NCI-H1694 treated with DMSO at 0.1 percent for 48 hours (cell line): ENCODE measurements at places on chromosomes 11 and 22.

DNA sequence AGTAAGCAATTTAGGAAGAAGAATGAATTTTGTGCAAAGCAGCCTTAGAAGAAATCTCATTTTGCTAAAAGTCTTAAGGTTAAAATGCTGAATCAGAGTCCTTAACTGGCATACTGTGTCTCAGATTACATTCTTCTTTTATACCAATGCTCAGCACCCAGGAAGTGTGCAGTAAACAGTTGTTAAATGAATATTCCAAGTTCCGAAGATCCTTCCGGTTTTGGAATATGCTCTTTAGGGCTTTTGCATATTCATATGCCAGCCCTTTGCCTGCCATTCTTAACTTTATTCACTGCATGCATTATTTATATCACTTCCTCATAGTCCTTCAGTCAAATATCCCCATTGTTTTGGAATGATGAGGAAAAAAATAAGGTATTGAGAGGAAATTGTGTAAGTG is 242.0 kb downstream of the DDX10 start:
- no peak for DNase-seq

GRCh38 chr11:110513846-110514437 is 84.2 kb downstream of the FDX1 start:
- DNase-seq, result no peak

DNA sequence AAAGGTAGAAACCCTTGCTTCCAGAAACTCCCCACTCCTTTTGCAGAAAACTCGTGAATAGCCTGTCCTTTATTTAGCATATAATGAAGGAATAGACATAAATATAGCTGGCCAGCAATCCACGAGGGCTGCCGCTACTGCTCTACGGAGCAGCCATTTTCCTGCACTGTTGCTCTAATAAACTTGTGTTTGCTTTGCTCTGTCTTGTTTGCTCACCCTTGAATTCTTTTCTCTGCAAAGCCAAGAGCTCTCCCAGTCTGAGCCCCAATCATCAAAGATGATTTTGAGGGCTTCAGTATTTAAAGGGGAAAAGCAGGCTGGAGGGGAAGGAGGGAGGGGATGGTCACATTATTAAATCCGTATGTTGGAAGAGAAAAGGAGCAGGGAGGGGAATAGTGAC is 16.6 kb upstream of the CHKA start:
- DNase-seq, result no peak

DNA sequence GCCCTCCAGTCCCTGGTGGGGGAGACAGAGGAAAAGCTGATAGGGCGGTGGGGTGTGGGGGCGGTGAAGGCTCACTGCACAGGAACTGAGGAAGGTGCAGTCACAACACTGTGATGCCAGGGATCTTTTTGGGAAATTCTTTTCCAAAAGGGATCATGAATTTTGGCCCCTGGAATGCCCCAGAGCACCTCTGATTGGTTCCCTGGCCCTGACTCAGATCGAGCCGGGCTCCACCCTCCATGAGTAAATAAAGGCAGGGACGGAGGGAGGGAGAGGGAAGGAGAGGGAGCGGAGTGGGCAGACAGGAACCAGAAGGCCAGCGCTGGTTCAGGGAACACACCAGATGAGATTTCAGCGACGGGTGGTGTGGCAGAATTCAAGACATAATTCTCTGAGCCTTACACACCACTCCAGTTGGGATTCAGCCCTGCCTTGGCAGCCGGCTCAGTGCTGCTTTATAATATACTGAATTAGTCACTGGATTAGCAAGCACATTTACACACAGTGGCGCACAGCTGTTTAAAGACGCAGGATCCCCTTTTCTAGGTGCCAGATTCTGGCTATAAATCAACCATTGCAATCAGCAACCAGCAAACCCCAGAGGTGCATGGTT is 80.3 kb downstream of the ETS1 start:
- DNase-seq, result no peak

DNA sequence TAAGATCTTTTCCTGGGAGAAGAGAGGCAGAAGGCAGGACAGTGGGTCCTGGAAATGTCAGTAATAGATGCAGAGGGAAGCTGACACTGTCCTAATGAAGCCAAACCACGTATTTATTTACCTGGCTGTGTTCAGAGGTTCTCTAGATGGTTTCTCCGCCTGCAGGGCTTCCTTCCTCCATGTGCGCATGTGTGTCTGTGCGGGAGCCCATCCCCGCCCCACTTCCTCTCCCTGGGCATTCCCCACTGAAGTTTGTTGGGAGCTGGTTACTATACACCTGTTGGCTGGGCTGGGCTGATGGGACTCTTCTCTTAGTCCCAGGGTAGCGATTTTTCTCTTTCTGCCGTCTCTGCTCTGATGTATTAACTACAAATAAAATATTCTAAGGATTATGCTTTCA is 204.9 kb upstream of the TBCEL start:
- DNase-seq, result no peak

DNA sequence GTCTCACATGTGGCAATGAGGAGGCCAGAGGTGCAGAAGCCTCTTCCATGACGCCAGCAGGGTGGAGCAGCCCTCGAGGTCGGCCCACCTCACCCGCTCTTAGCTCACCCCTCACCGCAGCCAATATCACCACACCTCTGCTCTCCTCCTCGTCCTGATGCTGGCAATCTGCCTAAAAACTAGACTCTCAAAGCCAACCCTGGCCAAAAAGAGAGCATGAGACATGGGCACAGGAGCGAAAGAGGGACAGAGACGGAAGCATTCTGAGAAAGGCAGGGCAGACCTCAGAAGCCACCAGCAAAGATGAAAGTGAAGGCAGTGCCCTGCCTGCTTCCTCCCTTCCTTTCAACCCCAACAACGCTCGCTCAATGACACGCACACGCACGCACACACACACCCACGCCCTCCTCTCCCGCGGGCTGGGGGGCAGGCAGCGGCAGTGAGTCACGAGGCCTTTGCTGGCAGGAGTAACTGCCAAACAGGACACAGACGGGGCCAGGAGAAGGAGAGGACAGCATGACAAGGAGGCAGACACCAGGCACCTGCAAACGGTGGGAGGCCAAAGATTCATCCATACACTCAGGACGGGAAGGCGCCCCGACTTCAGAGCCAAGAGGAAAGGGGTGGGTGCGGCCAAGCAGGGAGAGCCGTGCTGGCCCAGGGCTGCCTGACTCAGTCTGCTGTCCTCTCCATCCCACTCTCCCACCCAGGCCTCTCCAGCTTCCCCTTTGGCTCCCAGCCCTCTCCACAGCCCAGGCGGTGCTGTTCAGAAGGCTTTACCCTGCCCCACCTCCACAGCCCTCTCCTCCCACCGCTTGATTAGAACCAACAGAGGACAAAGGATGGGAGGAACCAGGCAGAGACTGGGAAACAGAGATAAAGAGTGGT is 11.4 kb downstream of the IGSF9B start:
- no peak for DNase-seq

- DNase-seq, result no peak
Measured at GRCh38 chr11:129528296-129528695, 152.6 kb downstream of the BARX2 start.

DNA sequence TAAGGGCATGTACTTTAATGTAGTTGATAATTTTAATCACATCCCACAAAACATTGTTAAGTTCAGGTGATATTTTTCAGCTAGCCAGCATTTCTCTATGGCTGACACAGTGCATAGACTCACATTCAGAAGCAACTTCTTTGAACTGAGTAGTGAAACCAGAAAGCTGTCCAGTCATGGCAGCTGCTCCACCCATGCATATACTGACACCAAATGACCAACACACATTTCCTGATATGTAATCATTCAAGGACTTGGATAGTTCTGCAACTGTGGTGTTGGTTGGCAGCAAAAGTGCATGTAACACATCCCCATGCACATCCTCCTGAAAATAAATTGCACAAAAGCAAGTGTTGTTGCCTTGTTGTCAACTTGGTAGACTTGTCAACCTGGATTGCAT is 39.7 kb downstream of the CALCA start:
- DNase-seq, result no peak

DNA sequence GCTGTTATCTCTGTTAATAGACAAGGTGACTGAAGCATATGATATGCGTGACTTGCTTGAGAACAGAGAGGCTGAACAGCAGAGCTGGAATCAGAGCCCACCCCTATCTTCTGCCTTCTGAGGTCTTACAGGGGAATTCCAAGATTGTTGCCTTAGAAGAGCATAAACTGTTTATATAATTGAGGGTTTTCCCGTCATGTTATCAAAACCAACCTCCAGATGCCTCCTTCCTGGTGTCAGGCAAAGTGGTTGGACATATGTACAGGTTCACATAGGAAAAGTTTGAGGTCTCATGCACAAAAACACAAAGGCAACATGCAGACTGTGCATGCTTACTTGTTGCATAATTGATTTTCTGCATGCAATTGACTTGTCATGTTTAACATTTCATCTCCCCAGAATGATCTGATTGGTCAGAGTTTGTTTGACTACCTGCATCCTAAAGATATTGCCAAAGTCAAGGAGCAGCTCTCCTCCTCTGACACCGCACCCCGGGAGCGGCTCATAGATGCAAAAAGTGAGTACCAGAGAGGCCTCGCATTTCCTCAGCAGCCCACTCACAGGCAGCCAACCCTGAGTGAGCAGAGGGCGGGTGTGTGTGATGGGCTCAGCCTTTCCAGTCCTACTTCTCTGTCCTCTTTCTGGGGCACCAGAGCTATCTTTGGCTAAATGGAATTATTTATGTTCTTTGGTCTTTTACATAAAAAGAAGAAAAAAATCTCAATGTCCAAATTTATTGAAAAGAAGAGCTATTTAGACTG is 88.9 kb downstream of the BMAL1 start:
- no peak for DNase-seq

- DNase-seq, result peak; percentile 95
Measured at GRCh38 chr22:42388130-42388797, 43.9 kb downstream of the NFAM1 start.

GRCh38 chr11:120334894-120335462 is 1.2 kb upstream of the ARHGEF12 start:
- DNase-seq, result peak; percentile 61

DNA sequence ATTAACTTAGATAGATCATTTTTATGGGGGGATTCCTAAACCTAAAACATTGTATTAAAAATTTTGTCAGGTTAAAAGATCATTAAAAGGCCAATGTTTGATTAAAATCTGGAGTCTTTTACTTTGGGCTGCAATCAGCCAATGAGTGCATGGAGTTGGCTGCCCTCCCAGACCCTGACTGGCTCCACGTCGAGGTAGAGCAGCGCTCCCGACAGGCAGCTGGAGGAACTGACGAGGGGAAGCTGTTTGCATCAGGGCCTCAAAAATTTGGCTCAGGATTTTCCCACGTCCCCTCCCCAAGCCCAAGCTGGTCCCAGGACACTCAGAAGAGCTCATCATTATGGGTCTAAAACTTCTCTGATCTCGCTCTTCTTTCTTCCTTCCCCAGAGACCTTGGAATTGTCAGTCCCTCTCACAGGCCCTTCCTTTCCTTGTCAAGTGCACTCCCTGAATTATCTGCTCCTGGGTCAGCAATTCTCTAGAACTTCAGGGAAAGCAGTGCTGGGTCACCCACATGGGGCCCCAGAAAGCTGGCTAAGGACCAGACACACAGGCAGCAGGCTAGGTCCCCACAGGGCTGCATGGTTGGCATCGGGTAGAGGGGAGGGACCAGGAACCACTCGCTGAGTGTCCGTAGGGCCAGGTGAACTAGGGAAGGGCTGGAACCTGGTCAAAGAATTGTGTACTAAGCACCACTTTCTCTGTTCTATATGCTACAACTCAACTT is 119.6 kb upstream of the IGLL5 start:
- DNase-seq, result no peak

DNA sequence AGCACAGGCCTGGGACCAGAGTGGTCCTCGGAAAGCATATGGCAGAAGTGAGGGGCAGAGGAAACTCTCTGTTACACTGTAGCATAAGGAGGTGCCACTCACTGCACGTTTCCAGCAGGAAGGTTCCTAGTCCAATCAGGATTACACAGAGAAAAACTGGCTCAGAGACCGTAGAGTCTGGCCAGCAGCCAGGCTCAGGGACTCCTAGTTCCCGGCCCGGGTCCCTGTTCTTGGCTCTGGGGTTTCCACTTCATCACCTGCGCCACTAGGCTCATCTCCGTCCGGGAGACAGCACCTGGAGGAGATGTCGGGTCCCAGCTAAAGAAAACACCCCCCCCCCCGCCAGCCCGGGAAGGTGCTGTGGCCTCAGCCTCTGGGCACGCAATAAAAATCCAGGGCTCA is 1.1 kb downstream of the TTLL12 start:
- peak; percentile 40 for DNase-seq

DNA sequence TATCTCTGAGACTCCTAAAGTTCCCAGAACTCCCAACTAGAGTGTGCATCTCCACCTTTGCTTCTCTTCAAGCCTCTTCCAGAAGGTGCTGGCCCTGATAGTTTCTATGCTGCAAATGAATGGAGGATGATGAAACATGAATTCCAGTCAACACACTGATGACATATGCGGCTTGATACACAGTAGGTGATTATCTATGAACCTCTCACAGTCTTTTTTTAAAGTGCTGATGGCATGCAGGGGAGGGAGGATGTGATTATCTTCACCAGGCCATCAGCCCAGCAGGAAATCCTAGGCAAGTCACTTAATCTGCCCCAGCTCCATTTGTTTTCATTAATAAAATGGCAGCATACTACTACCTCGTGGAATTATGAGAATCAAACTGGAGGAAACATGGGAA is 548.5 kb downstream of the SOX6 start:
- no peak for DNase-seq

DNA sequence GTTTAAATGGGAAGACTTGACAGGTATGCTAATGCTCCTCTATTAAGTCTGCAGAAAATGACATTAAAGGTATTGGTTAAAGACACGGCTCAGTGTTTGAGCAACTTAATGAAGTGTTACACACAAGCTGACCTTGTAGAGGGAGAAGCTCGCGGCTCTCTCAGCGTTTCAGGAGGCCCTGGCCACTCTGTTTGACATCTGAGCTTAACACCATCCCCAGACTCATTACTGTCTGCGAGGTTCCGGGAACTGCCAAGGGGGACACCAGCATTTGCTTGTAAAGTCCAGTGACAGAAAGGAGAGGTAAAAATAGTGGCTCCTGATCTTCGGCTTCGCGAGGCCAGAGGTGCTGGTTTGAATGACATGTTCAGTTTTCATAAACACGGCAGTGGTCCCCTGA is 540.7 kb upstream of the CADM1 start:
- no peak for DNase-seq

GRCh38 chr11:44004452-44005062 is 43.2 kb upstream of the ACCSL start:
- DNase-seq, result peak; percentile 63

- no peak for DNase-seq
Measured at GRCh38 chr11:43952401-43953342, 10.2 kb downstream of the C11orf96 start.

- DNase-seq, result no peak
Measured at GRCh38 chr22:25212337-25212736, 7.1 kb upstream of the CRYBB2 start.

DNA sequence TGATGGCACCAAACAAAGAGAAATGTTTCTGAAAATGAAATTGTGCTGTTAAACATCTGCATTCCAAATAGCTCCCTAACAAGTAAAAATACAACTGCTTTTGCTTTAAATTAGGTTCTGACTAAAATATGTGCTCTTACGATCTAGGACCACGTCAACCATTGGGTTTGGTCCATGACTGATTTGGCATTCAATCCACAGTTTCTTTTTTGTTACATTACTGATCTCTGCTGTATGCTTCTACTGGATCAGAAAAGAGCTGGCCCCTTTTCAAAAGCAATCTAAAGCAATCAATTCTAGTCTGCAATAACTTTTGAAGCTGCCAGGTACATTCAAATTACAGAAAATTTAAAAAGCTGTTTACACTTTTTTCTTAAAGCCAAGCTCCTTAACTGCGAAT is 1047.1 kb upstream of the CCDC90B start:
- no peak for DNase-seq
